ENCODE measurements at places on chromosomes 6 and 20.

DNA sequence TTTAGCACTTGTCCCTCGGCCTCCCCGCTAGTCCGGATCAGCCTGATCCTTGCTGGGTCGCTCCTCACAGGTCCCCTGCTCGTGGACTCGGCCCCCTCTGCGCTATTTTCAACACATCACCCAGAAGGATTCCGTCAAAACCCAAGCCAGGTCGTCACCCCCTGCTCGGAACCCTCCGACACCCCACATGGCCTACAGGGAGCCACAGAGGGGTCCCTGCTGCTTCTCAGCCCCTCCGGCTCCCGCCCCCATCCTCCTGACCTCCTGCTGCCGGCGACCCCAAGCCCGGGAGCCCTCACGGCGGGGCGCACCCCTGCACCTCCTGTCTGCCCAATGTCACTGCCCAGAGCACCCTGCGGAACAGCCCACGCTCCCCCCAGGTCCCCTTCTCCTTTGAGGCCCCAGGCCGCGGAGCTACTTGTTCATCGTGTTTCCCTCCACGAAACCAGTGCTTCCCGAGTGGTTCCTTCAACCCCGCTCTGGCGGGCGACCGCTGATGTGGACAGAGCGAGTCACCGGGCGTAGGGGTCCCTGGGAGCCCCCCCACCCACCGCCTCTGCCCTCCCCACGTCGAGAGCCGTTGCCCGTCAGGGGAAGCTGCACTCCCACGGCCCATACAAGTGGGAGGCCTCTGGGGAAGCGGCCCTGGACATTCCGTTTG is 638 bp upstream of the MYL9 start:
- no peak for DNase-seq

DNA sequence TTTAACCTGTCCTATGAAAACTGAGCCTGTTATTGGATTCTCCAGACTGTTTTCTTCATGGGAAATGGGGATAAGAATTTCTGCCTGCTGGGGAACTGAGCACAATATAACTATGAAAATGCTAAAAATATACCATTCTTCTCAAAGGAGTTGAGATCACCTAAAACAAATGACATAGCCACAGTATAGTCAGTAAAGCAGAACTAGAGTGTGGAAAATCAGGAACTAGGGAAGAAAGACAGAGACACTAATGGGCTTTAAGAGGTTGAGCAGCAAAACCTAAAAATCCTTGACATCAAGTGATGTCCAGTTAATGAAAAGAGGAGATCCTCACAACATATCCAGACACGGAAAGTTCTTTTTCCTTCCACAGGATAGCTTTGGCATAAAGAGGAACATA is 215.7 kb upstream of the CST7 start:
- DNase-seq = no peak

DNA sequence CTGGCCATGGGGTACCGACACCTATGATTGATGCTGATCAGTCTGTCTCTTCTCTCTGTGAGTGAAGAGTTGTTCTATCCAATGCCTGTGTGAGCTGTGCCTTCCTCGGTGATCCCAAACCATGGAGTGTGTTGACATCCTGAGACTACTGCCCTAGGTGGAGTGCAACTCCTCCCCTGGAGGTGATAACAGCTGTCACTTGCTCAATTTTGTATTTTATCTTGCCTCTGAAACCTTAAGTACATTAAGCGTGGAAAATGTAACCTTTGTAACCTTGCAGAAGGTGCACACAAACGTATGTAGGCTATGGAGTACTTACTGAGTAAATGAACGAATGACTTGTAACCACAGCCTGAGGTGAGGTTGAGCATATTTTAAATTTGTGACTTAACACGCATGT is 256.2 kb downstream of the FNDC1 start:
- DNase-seq = no peak

DNA sequence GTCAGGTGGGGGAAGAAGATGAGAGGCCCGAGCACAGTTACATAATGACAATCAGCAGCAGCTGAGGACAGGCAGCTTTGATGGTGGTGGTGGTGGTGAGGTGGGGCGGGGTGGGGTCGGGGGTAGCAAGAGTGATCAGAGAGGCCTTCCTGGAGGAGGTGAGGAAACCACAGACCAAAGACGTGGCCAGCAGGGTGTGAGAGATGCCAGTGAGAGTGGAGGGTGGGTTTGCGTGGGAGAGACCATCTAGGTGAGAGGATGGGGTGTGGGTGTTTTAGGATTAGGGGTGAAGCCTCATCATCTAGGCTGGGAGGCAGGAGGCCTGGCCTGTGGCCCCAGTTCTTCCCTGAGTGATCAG is 76.0 kb upstream of the TOX2 start:
- DNase-seq = no peak

DNA sequence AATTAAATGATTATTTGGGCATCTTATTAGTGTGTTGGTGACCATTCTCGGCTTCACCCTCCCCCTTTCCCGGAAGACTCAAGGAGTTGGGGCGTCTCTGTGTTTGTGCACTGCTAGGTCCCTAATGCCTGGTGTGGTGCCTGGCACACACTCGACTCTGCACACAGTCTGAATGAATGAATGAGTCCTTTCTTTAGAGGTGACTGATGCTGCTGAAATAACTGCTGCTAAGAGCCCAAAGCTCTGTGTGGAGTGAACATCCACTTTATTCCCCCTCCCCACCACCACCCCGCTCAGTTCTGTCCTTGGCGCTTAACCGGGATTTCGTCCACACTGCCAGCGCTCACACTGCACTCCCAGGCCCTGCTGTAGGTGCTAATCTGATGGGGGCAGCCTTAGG is 1.2 kb upstream of the PHACTR3 start:
- DNase-seq = no peak

DNA sequence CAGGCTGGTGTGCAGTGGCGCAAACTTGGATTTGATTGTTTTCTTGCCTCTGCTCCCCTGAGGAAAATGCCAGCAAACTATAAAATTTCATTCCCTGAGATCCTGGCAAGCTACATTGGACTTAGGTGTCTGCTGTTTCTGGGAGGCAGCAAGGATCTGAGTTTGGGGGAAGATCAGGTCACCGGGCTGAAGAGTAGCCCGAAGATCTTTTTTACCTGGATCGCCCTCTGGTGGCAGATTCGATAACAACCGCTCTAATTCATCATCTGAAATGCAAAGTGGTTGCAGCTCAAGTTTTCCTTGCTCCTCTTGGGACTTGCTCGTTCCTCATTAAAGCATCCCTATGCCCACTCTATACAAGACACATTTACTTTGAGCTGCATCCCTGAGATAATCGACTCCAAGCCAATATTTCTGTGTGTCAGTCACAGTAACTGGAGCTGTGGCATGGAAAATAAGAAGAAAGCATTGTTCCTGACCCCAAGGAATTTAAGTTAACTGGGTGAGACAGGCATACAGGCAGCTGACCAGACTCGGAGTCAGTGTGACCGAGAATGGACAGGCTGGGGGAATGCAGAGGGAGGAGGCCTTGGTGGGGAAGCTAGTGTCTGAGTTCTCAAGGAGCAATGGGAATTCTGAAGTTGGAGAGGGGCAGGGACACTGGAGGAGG is 131.8 kb upstream of the PROKR2 start:
- peak; percentile 24 for DNase-seq

DNA sequence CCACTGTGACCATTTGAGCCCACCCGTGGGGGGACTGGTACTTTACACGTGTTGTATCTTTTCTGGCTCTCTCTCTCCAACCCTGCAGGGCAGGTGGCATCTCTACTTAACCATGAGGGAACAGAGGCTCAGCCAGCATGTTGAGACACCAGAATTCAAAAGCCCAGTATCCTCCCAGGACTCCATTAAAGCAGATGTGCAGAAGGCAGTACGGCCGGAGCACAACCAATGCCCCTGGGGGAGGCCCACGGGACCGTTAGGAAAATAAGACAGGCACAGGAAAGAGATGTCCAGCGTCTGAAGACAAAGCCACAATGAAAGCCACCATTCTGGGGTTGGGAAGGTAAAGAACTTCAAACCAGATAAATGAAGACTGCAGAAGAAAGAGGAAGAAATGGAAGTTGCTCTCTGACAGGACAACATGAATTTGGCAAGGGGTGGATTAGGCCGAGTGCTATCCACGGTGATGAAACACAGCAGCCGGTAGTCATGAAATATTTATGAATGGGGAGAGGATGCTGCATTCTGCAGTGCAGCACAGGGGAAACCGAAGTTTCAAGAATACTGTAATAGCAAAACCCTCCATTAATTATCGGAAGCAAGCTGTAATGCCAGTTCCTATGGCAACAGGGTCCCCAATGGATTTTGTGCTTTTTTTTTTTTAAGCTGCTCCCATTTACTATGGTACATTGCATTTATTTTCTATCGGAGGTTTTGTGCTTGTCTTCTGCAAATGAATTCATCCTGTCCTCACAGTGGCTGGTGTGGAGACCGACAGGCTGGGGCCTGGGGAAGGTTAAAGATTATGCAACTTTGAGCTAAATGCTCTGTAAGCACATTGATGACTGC is 179.4 kb downstream of the NRN1 start:
- DNase-seq = no peak

DNA sequence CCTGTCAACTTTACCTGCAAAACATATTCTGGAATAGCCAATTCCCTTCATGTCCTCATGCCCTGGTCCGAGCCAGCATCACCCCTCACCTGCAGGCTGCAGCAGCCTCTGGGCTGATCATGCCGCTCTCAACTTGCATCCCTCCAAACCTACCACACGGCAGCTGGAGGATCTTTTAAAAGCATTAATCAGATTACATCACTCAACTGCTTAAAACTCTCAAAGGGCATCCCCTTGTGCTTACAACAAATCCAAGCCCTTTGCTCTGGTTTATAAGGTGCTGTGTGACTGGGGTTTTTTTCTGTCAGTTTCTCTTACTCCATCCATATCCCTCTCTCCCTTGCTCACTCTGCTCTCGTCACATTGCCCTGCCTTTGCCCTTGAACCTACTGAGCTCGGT is 24.0 kb downstream of the CD40 start:
- DNase-seq = no peak

- no peak for DNase-seq
Observed at GRCh38 chr6:169953686-169954085, 202.3 kb downstream of the ERMARD start.

DNA sequence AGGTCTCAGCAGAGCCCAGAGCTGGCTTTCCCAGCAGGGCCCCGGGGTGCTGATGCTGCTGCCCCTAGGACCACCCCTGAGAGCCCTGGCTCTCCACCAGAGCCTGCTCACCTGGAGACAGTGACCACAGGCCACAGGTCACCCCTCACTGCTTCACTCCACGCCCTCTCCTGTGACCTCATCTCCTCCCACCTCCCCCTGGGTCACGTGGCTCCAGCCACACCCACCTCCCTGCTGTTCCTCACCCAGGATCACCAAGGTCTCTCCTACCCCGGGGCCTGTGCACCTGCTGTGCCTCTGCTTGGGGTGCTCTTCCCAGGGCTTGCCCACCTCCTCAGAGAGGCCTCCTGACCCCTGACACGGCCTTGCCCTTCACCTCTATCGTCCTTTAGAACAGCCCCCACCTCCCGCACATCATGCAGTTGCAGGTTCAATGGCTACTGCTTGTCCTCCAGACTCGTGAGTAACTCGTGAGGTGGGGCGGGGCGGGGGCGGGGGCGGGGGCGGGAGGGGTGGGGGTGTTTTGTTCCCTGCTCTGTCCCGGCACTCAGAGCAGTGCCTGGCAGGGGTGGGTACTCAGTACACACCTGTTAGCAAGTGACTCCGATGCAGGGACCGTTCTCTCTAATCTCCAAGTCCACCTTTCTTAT is 468.0 kb downstream of the PREX1 start:
- no peak for DNase-seq

- no peak for DNase-seq
Observed at GRCh38 chr6:44052419-44053023, 74.7 kb downstream of the MRPL14 start.

GRCh38 chr20:22353586-22353985 is 230.8 kb downstream of the FOXA2 start:
- DNase-seq = no peak

GRCh38 chr6:165443462-165443861 is 134.1 kb upstream of the C6orf118 start:
- no peak for DNase-seq

GRCh38 chr6:14597090-14597489 is 479.5 kb downstream of the CD83 start:
- no peak for DNase-seq

GRCh38 chr6:2881423-2881822 is 21.7 kb downstream of the SERPINB9 start:
- DNase-seq = no peak

GRCh38 chr6:154509421-154510143 is 903 bp downstream of the CNKSR3 start:
- DNase-seq = no peak

DNA sequence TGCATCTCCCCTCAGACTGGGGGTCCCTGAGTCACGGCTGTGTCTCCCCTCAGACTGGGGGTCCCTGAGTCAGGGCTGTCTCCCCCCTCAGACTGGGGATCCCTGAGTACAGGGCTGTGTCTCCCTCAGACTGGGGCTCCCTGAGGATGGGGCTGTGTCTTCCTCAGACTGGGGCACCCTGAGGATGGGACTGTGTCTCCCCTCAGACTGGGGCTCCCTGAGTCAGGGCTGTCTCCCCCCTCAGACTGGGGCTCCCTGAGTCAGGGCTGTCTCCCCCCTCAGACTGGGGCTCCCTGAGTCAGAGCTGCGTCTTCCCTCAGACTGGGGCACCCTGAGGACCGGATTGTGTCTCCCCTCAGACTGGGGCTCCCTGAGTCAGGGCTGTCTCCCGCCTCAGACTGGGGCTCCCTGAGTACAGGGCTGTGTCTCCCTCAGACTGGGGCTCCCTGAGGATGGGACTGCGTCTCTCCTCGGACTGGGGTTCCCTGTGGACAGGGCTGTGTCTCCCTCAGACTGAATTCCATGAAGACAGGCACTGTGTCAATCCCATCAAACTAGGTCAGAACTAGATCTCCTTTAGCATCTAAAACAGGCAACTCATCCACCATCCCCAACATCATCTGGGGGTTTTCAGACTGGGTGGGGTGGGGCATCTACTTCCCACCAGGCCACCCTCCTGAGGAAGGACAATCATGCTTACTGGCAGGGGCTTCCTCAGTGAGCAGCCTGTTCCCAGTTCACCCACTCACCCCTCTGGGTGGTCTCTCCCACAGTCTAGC is 60.7 kb downstream of the MRPL14 start:
- DNase-seq = no peak

- DNase-seq = no peak
Observed at GRCh38 chr6:3426927-3427686, 29.7 kb downstream of the SLC22A23 start.

DNA sequence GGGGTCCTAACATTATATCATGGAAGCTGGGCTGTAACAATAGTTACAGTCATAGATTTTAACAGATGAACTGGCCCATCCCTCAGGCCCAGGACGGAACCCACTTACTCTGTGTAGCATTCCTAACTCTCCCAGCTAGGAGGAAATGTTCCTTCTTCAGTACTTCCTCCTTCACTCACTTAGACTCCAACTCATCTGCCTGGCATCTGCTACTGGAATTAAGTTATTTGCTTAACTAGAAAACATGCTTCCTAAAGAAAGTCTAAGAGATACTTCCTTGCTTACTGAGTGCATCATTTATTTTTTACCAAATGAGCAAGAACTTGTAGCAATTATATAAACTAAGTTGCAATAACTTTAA is 20.5 kb downstream of the GCLC start:
- DNase-seq = no peak

GRCh38 chr20:54377992-54378773 is 97.2 kb upstream of the DOK5 start:
- no peak for DNase-seq
